ENCODE measurements at places on chromosomes 7 and 10. TPM values are rescaled to one million over a fixed set of nuclear protein-coding genes. Genes with fewer than 3 reads are reported as not detected.
A peak's percentile ranks its signal among the peaks of the same experiment; 100 is the strongest.

The C10orf62 gene
- not detected for total RNA-seq

The VWA2 gene
- total RNA-seq = 2.9 TPM

- no peak for DNase-seq
- H3K27me3 ChIP-seq = no peaks in the 10 kb centered on the region
- no peaks in the 10 kb centered on the region for H3K36me3 ChIP-seq
- no peak overlapping the region for H3K27ac ChIP-seq
Observed at GRCh38 chr10:3231951-3232730, 59.6 kb upstream of the PITRM1 start.

DNA sequence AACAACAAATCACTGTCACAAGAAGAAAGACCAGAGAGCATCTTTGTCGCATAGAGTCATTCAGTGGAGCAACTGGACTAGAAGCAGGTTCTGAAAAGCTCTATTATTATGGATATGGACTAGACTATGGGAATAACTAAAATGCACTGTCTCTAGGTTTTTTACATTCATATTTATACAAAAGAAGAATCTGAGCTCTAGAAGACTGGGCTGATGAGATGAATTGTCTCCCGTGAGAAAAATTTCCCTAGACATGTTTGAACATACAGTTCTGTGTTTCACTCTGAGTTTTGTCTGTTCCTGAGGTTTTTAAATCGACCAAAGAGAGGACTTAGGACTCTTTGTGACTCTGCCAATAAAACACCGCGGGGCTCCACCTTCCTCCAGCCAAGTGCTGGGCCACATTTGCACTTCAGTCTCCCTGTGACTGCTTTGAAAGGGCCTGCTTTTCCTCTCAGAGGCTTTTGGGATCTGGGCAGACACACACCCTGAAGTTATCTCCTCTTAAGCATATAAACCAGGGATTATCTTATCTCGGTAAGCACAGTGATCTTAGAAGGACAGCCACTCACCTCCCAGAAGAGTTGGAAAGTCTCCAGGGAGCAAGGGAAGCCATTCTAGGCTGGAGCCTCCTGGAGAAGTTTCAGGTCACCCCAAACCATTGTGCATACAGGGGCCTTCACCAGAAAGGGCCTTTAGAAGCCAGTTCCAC is 101.0 kb upstream of the JCAD start:
- H3K27me3 ChIP-seq = no peaks in the 10 kb centered on the region
- no peaks in the 10 kb centered on the region for H3K4me1 ChIP-seq
- no peak for DNase-seq
- no peak overlapping the region for H3K4me3 ChIP-seq

GRCh38 chr7:132354527-132354926 is 221.7 kb downstream of the PLXNA4 start:
- H3K27ac ChIP-seq = no peak overlapping the region
- H3K4me3 ChIP-seq = no peak overlapping the region
- peaks cover 24% of the 10 kb centered on the region for H3K4me1 ChIP-seq
- no peak for DNase-seq
- no peaks in the 10 kb centered on the region for H3K36me3 ChIP-seq

DNA sequence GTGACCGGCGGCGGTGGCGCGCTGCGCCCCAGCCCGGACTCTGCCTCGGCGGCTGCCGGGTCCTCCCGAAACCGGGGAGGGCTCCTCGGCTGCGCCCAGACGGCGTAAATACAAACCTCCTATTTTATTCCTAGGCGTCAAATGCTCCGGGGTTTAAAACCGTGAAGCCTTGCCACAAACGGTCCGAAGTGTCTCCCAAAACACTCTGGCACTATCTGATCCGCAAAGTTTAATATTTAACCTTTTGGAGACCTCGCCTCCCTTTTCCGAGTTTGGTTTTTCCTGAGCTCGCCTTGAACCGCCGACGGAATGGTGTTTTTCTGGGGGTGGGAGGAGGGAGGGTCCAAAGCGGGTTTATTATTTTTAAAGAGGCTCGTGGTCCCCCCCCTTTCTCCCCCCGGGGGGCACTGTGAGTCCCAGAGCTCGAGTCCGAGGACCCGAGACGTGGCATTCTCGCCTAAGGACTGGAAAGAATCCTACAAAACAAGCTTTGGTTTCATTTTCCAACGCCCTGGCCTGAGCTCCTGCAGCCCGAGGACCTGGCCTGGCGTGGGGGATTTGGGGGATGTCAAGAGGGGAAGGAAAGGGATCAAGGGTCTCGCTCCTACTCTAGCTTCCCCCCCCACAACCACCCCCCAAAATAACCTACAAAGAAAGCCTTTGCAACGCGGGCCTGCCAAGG is 1.8 kb downstream of the TNRC18 start:
- no peaks in the 10 kb centered on the region for H3K36me3 ChIP-seq
- no peaks in the 10 kb centered on the region for H3K27me3 ChIP-seq

- no peak overlapping the region for H3K4me3 ChIP-seq
- H3K27ac ChIP-seq = no peak overlapping the region
- DNase-seq = no peak
- no peaks in the 10 kb centered on the region for H3K27me3 ChIP-seq
Observed at GRCh38 chr10:18236756-18237155, 96.5 kb downstream of the CACNB2 start.

DNA sequence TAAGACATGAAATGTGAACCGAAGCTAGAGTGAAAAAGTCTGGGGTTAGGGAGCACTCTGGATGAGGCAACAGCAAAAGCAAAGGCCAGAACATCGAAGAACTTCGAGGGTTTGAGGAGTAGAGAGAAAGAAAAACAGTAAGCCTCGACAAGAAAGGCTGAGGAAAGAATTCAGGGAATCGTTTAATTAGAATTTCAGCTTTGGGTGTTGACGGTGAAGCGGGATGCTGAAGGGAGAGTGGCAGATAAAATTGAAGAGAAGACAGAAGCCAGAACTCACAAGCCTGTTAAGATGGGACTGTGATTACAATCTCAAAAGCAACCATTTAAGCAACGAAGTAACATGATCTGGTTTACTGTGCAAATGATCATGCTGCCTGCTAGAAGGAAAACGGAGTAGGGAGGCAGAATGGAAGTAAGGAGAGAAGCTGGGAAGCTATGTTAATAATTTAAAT is 2.1 kb downstream of the TRDMT1 start:
- peaks cover 25% of the 10 kb centered on the region for H3K4me1 ChIP-seq
- no peak for DNase-seq
- peak overlapping the region; percentile 68 for H3K4me3 ChIP-seq
- no peaks in the 10 kb centered on the region for H3K27me3 ChIP-seq

DNA sequence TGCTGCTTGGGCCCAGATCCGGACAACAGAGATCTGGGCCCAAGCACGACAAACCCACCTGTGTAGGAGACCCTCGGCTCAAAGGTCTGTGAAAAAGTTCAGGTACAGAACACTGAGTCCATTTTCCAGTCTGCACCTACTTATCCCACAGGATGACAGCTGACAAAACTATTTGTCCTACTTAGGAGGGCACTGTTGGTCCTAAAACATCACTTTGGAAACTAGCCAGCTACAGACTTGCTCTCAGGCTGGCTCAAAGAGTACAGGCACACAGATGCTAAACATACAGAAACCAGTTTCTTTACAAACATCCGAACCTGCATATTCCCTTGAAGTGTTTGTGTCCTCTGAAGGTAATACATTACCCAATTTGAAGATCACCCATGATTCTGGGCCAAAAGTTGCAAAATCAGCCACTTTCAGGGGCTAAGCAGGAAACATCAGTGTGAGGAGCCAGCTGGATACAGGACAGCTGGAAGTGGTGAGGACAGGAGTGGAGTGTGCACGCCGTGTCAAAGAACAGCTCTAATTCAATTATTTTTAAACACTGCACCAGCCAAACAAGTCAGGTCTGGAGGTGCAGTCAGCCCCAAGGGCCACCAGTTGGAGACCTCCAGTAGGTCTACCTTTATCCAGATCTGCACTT is 88.5 kb downstream of the NOC3L start:
- H3K4me1 ChIP-seq = no peaks in the 10 kb centered on the region
- no peaks in the 10 kb centered on the region for H3K36me3 ChIP-seq
- H3K27ac ChIP-seq = no peak overlapping the region

DNA sequence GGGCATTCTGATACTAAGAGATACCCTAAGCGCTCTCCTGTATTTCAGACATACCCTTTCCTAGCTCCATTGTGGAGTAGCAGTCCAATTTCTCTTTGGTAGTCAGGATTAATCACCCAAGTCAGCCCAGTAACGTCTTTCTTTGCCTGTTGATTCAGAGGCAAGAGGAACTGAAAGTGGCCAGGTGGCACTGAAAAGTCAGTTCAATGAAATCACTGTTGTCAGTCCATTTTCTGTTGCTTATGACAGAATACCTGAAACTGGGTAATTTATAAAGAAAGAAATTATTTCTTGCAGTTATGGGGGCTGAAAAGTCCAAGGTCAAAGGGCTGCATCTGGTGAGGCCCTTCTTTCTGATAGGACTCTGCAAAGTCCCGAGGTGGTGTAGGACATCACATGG is 40.2 kb downstream of the ANKRD61 start:
- DNase-seq = no peak
- H3K27me3 ChIP-seq = no peaks in the 10 kb centered on the region
- no peaks in the 10 kb centered on the region for H3K36me3 ChIP-seq

- H3K27ac ChIP-seq = no peak overlapping the region
- H3K4me1 ChIP-seq = no peaks in the 10 kb centered on the region
- no peak overlapping the region for H3K4me3 ChIP-seq
- H3K36me3 ChIP-seq = no peaks in the 10 kb centered on the region
- H3K27me3 ChIP-seq = no peaks in the 10 kb centered on the region
Observed at GRCh38 chr10:122911889-122912484, 1.6 kb downstream of the FAM24A start.

- H3K36me3 ChIP-seq = no peaks in the 10 kb centered on the region
- no peaks in the 10 kb centered on the region for H3K27me3 ChIP-seq
Observed at GRCh38 chr10:103671126-103671895, 177.8 kb downstream of the NEURL1 start.

DNA sequence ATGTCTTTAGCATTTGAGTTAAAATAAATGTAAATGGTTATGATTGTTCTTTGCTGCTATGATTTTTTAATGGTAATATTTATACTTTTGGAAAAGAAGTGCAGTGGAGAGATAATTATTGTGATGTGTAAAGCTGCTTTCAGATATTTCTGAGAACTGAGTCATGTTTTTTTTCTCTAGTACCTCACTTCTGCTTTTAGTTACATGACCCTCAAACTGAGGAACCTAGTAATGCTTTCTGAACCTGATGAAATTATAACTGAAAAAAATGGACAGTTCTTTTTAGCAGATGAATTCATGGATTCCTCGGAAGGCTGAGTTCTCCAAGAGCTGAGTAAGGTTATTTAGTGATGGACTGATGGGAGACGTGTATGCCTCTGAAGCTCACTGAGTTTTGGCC is 167.8 kb downstream of the CDCA7L start:
- DNase-seq = no peak
- H3K27ac ChIP-seq = no peak overlapping the region
- H3K27me3 ChIP-seq = no peaks in the 10 kb centered on the region
- no peaks in the 10 kb centered on the region for H3K36me3 ChIP-seq
- H3K4me3 ChIP-seq = no peak overlapping the region

DNA sequence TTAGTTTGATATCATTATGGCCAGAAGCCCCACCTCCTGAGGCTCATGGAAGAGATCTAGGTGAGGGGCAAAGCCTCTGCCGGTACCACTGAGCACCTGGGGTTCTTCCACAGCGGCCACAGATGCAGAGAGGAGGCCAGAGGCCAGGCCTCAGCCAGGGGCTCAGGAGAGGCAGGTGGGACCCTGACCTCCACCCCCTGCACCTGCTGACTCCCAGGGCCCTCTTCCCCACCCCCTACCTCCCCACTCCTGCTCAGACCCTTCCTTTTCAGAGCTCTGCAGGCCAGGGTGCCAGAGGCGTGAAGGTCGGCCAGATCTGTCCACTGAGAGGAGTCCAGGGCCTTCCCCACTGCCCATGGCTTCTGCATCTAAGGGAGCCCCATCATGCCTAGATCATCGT is 178.7 kb upstream of the PPP2R2D start:
- no peak overlapping the region for H3K27ac ChIP-seq
- H3K36me3 ChIP-seq = no peaks in the 10 kb centered on the region
- peaks cover 9% of the 10 kb centered on the region for H3K4me1 ChIP-seq

DNA sequence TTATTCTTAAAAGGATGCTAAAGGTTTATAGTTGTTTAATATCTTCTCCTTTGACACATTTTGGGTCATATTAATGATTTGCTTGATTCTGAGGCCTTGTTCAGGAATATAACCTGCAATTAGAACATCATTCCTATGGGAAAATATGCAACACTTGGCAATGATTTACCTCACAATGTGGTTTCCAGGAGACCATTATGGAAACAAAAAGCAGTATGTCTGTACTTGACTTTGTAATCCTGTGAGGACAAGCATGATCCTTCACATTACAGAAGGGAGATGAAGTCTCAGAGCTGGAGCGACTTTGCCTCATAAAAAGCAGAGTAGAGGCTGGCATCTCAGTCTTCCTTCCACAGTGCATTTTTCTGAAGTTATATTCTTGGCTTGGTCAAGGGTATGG is 57.0 kb upstream of the CDCA7L start:
- no peaks in the 10 kb centered on the region for H3K27me3 ChIP-seq
- DNase-seq = no peak
- no peaks in the 10 kb centered on the region for H3K36me3 ChIP-seq
- H3K4me1 ChIP-seq = no peaks in the 10 kb centered on the region
- no peak overlapping the region for H3K4me3 ChIP-seq

DNA sequence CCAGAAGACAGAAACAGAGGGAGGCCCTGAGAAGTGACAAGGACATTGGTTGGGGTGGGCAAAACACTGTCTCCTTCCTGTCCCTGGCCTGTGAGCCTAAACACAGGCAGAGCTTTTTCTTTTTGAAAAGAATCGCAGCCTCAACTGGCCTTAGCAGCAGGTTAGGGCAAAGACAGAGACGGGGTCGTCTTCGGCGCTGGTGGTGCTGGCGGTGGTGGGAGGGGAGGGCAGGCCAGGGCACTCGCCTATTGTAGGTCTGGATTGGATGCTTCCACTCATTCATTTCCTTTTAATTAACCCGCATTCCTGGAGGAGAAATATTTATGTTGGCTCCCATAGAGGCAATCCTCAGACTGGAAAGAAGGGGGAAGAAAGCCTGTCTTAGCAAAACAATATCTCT is 22.6 kb downstream of the WNT8B start:
- H3K27ac ChIP-seq = no peak overlapping the region
- no peak overlapping the region for H3K4me3 ChIP-seq
- no peaks in the 10 kb centered on the region for H3K27me3 ChIP-seq
- no peaks in the 10 kb centered on the region for H3K36me3 ChIP-seq
- no peak for DNase-seq

GRCh38 chr7:22356701-22357310 is at the start of gene RAPGEF5:
Gene RAPGEF5, minus strand, starts transcription at chr7:22357154. Its CDS starts 94 bp downstream, at chr7:22357060.
- H3K4me3 ChIP-seq = peak within 1 kb of the TSS; percentile 49
- no peak within 1 kb of the TSS for H3K27ac ChIP-seq
- no peaks in the 10 kb centered on the region for H3K27me3 ChIP-seq
- no peak for DNase-seq
- no peaks in the 10 kb centered on the region for H3K36me3 ChIP-seq

- H3K36me3 ChIP-seq = no peaks in the 10 kb centered on the region
- no peak overlapping the region for H3K27ac ChIP-seq
- no peak for DNase-seq
- no peaks in the 10 kb centered on the region for H3K27me3 ChIP-seq
- H3K4me3 ChIP-seq = no peak overlapping the region
- H3K4me1 ChIP-seq = no peaks in the 10 kb centered on the region
Observed at GRCh38 chr7:54986716-54987115, 32.1 kb upstream of the EGFR start.

GRCh38 chr10:113991091-113991860 is 52.4 kb upstream of the ADRB1 start:
- no peaks in the 10 kb centered on the region for H3K36me3 ChIP-seq
- no peak overlapping the region for H3K4me3 ChIP-seq
- H3K4me1 ChIP-seq = peaks cover 19% of the 10 kb centered on the region
- no peak overlapping the region for H3K27ac ChIP-seq
- DNase-seq = peak; percentile 44
- H3K27me3 ChIP-seq = no peaks in the 10 kb centered on the region

GRCh38 chr10:78349165-78349516 is 315.5 kb downstream of the RPS24 start:
- H3K4me1 ChIP-seq = peaks cover 10% of the 10 kb centered on the region
- H3K36me3 ChIP-seq = no peaks in the 10 kb centered on the region
- H3K27ac ChIP-seq = no peak overlapping the region
- no peak overlapping the region for H3K4me3 ChIP-seq

All from vagina (tissue), 2 donors.